ENCODE measurements at places on chromosomes 5 and 9.

DNA sequence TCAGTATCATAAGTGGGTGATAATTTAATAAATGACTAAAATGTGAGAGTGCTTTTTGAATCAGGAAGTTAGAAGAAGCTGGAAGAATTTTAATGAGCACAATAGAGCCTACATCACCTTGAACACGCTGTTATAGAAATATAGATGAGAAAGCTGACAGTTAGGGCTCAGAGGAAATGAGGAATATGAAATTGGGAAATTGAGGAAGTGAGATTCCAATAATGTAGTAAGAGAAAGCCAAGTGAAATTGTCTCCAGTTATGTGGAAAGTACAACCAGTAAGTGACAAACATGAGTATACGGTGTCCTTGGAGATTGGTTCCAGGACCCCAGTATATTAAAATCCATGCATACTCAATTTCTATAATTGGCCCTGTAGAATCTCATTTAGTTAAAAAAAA lies 235.9 kb upstream of the FAM174A start:
- DNase-seq = no peak

DNA sequence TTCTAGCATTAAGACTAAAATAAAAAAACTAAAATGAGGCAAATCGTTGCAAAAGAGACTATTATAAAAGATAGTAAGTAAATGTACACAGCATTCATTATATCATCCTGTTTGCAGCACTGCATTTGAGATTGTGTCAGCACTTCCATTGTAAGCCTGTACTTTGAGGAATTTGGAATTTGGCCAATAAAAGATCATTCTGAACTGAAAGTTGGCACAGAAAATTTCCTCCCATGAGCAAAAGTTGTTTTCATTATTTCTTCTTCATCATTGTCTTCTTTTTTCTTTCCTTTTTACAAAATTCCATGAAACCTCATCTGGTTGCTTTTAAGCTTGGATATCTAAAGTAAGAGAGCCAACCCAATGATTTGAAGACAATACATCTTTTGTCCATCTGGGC lies 199.3 kb upstream of the ADAMTSL1 start:
- DNase-seq = no peak

- no peak for DNase-seq
Observed at GRCh38 chr9:87213948-87214347, 266.6 kb upstream of the GAS1 start.

DNA sequence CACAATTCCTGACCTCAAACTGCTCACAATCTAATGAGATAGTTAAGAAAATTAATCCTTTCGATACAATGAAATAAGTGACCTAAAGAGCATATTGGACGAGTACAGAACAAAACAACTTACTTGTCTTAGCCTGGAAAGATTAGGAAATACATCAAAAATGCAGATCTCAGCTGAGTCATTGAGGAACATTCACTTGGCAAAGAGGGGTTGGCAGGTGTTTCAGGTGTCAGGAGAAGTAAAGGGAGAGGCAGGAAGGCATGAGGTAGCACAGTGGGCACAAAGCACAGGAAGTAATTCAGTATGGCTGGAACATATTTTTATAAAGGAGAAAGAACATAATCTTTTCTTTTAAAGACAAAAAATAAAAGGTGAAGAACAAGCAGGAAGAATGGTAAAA lies 628.8 kb upstream of the RGMB start:
- DNase-seq = no peak

- DNase-seq = no peak
Observed at GRCh38 chr5:36442796-36443195, 141.1 kb upstream of the RANBP3L start.

DNA sequence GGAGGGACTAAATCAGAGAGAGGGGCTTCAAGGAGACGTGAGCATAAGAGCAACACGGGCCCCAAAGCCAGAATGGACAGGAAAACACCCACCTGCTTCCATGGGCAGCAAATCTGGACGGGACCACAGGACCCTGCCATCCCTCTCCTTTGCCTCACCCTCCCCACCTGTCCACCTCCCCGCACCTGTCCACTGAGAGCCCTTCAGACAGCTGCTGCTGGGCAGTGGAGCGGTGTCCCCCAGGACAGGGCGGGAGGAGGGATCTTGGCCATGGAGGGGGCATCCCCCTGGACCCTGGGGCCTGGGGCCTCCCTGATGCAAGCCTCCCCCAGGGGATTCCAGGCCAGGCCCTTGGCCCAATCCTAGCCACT lies 2.6 kb downstream of the CCDC183 start:
- no peak for DNase-seq

All from NCI-H2107 (cell line).